ENCODE measurements at places on chromosomes 3 and 15.

DNA sequence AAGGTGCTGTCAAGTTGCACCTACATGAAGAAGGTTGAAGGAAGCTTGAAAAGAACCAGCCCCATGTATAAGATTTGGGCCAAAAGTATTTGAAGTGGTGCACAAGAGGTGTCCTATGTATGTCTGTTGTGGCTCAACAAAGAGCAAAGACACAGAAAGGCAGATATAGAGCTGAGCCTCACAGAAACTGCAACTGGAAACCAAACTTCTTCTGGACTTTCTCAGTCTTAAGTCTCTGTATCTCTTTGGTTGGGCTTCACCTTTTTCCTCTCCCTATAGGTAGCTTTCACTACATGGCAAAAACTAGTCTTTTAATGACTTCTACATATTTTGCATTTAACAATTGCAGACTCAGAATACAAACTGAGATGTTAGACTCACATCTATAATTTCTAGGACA, 8.8 kb upstream of the CMC1 start:
- no peak for DNase-seq

- DNase-seq = no peak
Measured at GRCh38 chr3:102741694-102742093, 306.9 kb downstream of the ZPLD1 start.

DNA sequence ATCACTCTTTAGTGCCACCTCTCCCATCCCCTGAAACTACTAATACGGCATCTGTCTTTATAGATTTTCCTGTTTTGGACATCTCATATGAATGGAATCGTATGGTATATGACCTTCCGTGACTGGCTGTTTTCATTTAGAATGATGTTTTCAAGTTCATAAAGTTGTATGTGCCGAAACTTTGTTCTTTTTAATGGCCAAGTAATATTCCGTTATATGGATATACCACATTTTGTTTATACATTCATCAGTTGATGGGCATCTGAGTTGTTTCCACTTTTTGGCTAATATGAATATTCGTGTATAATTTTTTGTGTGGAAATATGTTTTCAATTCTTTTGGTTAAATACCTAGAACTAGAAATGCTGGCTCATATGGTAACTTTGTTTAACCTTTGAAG, 49.5 kb downstream of the PIAS1 start:
- no peak for DNase-seq

- DNase-seq = no peak
Measured at GRCh38 chr3:15936312-15936711, 138.5 kb upstream of the ANKRD28 start.

GRCh38 chr3:39718674-39719595, 90.5 kb upstream of the MYRIP start:
- peak; percentile 11 for DNase-seq

- no peak for DNase-seq
Measured at GRCh38 chr3:99442599-99442998, 195.8 kb upstream of the COL8A1 start.

- DNase-seq = no peak
Measured at GRCh38 chr3:170307671-170308405, 49.7 kb upstream of the SKIL start.

DNA sequence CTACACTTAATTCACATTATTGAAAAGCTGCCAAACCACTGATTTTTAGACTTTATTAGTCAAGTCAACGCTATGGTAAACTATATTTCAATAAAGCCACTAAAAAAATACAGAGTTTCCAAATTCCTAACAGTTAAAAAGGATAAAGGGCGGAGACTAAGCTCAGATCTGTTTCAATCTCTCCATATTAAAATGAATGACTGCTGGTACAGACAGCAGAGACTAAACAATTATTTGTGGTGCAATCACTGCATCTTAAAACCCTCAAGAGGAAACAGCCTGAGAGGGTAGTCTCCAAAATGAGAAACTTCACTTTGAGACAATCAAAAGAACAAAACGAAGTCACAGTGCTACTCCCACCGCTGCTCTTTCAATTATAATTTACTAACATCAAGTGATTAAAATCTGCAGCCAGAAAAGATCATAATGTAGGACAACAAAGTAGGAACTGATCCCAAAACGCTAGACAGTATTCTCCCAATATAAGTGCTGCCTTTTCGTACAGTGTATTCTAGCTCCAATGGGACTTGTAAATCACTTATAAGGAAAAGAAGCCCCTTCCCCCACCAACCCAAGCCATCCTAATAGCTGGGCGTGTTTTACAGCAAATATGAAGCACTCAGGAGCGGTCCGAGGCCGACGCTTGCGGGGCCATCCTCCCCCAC, 1.2 kb downstream of the UBP1 start:
- DNase-seq = peak; percentile 47

GRCh38 chr15:68387381-68388143, 44.4 kb downstream of the ITGA11 start:
- DNase-seq = no peak

DNA sequence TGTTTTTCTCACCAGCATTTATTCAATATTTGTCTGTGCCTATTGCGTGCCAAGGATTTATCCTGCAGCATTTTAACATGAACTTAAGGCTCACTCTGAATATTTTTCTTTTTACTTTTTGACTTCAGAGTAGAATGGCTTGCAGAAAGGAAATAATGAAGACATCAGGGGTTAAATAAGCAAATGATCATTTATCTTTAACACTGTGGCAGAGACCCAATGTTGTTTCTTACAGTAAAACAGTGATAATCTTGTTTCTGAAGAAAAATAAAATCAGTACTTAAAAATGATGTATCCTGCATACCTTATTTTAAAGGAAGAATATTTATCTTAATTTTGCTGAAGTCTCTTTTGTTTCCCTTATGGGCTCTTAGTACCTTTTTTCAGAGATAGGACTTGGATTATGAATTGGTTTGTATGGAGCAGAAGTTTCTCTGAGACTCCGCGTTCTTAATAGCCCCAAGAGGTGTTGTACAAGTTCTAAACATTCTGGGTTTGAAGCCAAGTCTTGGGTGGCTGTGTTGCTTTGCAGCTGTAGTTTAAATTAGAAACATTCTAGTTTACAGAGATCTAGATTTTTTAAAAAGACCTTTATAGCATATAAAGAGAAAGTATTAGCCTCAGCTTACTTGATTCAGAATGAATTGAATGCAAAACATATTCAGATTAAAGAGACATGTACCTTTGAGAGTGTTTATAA, 40.5 kb downstream of the COL6A6 start:
- DNase-seq = no peak

DNA sequence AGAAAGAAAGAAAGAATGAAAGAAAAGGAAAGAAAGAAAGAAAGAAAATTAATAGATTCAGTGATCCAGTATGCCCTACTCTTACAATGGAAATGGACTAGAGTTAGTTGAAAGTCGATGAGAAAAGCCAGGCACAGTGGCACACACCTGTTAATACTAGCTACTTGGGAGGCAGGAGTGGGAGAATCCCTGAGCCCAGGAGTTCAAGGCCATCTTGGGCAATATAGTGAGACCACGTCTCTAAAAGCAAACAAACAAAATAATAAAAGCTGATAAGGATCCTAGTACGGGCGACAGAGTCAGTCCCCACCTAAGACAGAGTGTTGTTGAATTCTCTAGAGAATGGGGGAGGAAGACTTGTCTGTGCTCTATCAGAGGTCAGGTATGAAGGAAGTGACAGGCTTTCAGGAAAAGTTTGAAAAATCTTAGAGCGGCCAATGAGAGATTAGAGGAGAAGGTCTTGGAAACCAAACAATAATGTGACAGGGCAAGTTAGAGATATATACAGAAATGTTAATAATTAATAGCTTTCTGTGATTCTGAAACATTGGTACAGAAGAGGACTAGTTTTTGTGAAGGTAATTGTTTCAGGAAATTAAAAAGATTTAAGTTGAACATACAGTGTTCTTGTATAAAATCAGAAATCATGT, 117.9 kb upstream of the PTX3 start:
- no peak for DNase-seq

DNA sequence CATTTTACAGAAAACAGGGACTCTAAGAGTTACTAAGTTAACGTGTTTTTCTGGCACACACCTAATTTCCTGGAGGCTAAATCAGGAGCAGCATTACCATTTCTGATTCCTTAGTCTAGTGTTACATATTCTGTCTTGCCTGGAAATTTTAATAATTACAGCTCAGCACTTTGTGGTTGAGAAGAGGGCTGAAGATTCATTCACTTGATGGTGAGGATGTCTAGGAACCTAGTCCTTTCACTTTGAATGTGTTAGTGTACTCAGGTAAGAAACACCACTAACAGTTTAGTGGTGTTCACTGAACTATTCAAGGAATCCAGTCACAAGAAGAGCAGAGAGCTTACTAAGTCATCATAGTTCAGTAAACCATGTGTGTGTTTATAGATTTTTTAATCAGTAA, 102.8 kb downstream of the STT3B start:
- no peak for DNase-seq

- peak; percentile 75 for DNase-seq
Measured at GRCh38 chr3:32296251-32297204, 58.0 kb downstream of the CMTM8 start.

GRCh38 chr15:44482090-44482489, 54.7 kb downstream of the CTDSPL2 start:
- DNase-seq = no peak

GRCh38 chr3:183331498-183331897, 78.4 kb downstream of the B3GNT5 start:
- peak; percentile 20 for DNase-seq

DNA sequence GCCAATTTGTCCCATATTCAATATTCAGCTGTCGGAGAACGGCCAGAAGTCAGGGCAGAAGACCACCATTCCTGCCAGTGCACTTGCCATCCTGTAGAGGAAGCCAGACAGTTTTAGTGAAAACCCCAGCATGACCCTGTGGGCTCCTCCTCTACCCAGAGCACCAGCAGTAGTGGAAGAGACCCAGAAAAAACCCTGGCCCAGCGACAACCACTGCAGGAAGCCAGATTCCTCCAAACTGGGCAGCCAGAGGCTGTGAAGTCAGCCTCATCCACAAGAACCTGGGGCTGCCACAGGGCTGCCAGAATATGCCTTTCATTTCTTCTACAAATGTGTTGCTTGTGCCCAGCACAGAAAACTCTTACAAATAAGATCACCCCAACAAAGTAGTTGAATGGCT, 67.3 kb downstream of the HMCES start:
- DNase-seq = no peak

DNA sequence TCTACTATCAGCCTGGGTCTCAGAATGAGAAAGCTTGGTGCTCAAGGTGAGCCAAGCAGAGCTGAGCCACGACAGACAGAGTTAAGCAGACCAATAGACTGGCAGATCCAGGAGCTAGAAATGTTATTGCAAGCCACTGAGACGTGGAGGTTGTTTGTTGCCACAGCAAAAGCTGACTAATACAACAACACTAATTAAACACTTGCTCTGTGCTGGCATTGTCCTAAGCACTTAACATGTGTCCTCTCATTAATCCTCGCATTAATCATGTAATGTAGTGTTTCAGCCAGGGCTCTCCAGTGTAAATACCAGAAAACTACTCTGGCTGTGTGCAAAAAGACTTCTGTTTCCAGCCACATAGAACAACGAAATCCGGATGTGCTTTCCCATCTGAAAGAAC, 11.6 kb upstream of the SPSB4 start:
- no peak for DNase-seq

DNA sequence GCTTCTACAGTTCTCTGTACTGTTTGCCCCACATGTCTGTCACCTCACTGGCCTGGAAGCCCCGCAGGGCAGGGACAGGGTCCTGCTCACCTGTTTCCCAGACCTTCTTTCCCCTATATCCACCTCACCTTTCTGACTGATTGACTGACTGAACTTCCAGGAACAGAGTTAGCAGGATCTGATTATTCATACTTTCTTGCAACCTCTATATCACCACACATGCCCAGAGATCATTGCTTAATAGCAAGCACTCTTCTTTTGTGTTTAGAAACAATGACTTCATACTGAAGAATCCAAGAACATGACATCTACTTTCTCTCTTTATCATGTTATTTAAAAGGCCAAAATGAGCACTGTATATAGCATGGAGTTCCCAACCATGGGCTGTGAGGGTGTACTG, 18.0 kb upstream of the CLEC3B start:
- DNase-seq = no peak

DNA sequence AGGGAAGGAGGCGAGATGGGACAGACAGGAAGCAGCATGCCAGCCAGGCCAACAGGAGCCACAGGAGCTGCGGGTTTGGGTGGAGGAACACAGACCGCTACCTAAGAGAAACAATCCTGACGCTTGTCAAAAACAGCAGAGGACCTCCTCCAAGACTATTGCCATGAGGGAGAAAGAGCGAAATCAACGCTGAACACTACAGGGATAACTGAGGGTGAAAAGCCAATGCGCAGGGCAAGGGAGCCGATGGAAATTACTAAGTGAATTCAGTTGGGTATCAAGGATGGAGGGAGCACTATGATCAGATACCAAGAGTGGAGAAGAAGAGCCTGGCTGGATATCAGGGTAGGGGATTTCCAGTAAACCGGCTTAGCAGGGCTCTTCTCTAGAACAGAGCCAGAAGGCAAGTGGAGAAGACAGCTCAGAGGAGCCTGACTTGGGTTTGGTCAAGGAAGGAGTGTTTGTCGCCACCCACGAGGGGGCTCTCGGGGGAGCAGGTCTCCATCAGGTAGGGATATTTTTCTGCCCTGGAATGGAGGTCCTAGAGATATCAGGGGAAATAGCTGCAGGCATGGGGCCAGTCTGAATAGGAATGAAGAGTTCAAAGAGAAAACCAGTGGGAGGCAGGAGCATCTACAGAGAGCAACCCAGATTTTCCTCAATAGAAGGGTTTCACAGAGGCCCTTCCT, 48.4 kb downstream of the SLC41A3 start:
- no peak for DNase-seq

DNA sequence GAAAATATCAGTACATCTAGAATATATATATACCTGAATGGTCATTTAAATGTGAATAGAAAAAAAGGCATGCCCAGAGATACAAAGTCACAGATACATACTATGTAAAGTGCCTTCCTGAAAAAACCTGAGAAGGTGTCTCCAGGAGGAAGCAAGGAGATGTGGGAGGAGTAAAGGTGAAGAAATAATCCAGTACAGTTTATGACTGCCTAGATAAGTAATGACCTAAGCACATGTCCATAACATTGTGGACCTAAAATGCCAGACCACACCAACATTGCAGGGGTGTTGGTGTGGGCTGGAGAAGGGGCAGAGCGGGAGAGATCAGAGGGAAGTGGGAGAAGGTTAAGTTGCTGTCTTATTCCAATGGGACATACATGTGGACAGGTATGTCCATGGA, 226.9 kb downstream of the ZNF621 start:
- DNase-seq = no peak

DNA sequence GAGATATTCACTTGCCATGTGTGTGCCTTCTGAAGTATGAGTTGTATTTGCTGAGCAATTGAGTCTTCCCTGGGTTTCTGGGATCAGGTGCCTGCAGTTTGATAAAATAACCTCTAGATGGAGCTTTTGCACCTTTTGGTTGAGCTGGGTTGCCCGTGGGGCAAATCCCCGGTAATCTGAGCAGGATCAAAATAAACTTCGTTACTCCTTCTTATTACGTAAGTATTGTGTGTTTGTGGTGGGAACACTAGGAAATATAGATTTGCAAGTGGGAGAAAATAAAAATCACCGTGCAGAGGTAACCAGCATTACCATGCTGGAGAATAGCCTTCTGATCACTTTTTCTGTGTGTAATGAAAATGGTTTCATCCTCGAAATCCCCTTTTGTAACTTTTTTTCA, 277.4 kb upstream of the NR2E3 start:
- peak; percentile 10 for DNase-seq

GRCh38 chr15:89096664-89097063, 8.4 kb downstream of the ABHD2 start:
- DNase-seq = no peak

GRCh38 chr15:95988574-95988887, 342.0 kb upstream of the NR2F2 start:
- peak; percentile 1 for DNase-seq
